ENCODE measurements at places on chromosomes 7 and 10.

- no peak for DNase-seq
These were observed 285.8 kb downstream of the CAMK1D start for GRCh38 chr10:12635127-12635541.

- no peak for DNase-seq
These were observed 94.9 kb upstream of the PRSS1 start for GRCh38 chr7:142654398-142654797.

DNA sequence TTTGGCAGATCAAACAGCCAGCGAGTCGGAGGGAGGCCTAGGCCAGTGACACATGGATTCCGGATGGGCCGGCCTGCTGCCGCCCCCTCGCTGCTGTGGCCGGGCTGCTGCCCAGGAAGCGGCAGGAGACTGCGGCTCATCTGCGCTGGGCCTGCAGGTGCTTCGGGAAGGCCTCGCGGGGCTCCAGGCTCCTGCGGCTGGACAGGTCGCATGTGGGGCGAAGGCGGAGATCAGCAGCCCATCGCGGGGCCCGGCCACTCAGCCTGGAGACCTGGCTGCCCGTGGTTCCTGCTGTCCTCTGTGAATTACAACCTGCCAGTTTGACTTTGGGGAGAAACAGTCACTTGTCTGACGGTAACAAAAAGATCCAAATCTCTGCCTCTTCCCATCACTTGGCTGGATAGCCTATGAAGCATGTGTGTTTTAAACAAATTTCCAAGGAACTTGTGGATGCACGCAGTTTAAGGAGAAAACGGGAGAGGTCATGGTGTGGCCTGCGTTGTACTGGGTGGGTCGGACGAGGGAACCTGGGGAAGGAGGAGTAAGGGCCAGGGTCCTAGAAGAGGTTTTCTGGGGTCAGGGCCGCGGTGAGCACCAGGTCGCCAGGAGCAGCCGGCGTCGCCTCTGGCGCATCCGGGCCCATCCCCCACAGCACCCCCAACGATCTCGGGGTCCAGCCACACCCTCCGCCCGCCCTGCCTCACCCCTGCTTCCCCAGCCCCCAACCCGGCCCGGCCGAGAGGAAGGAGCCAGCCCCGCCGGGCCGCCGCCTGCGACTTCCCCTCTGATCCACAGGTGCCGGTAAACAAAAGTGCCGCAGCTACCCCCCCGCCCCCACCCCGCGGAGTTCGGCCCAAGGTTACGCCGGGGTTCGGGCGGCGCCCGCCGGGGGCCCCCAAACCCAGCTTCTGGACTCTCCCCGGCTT is 1.6 kb downstream of the SPOCK2 start:
- DNase-seq, result peak; percentile 71

DNA sequence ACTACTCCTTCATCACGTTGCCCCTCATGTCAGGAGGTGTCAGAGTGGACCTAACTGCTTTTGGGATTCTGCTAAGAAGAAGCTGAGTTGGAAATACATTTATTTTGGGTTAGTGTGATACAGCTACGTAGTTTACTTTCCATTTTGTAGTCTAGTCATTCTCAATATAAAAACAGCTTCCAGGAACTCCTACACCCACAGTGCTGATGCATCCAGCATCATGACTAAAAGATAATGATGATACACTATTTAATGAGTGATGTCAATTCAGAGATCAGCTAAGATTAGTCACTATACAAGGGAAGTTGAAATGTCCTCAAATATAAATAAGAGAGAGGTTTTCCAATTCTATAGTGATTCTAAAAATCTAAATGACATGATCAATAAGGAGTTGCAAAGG is 264.2 kb upstream of the SLC26A5 start:
- DNase-seq, result no peak

- no peak for DNase-seq
These were observed 6.2 kb downstream of the PYROXD2 start for GRCh38 chr10:98408799-98409198.

GRCh38 chr10:80504158-80504811 is 33.4 kb upstream of the SH2D4B start:
- no peak for DNase-seq

DNA sequence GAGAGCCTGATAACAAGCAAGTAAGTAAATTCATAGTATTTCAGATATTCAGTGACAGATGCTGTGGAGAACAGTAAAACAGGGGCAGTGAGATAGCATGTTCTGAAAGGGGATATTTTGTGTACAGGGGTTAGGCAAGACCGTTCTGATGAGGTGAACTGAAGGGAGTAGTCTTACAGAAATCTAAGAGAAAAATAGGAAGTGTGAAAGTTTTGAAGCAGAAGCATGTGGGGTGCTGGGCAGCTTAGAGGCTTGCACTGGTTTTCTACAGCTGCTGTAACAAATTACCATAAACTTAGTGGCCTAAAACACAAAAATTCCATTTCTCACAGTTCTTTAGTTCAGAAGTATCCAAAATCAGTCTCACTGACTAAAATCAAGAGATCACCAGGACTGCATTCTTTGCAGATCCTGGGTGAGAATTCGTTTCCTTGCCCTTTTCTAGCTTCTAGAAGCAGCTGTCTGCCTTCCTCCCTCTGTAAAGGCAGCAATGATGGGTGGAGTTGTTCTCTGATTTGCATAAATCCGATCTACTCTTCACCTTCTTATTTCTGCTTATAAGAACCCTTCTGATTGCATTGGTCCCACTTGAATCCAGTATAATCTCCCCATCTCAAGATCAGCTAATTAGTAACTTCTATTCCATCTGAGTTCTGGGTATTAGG is 7.5 kb upstream of the KLF14 start:
- no peak for DNase-seq

- DNase-seq, result no peak
These were observed 3.3 kb downstream of the TSGA13 start for GRCh38 chr7:130683026-130683425.

- peak; percentile 64 for DNase-seq
These were observed 10.9 kb upstream of the GDF2 start for GRCh38 chr10:47311193-47311931.

DNA sequence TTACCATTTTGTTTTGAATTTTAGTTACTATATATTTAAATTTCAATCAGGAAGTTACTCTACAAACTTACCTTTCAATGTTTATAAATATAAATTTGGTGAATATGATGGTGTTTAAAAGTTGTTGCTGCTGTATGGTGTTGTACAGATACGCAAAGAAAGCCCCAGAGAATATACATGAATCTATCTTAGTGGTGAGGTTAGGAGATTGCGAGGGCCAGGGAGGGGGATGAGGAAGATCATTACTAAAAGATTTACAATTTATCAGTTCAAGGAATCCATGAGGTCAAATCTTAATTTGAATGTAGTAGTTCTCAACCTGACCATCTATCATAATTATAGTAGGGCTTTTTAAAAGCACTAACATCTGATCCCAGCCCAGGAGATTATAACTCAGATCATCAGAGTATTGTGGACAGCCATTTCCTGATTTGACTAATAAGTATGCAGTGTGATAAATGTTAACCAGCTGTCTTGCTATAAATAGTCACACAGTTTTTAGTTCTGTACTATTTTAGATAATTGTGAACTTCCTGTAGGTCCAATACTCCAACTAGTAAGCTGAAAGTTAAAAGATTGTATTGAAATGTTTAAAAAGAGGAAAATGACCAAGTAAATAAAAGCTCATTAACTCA is 23.6 kb downstream of the FAM3C start:
- DNase-seq, result no peak

GRCh38 chr7:29946428-29947186 is 43.0 kb downstream of the SCRN1 start:
- DNase-seq, result peak; percentile 4

DNA sequence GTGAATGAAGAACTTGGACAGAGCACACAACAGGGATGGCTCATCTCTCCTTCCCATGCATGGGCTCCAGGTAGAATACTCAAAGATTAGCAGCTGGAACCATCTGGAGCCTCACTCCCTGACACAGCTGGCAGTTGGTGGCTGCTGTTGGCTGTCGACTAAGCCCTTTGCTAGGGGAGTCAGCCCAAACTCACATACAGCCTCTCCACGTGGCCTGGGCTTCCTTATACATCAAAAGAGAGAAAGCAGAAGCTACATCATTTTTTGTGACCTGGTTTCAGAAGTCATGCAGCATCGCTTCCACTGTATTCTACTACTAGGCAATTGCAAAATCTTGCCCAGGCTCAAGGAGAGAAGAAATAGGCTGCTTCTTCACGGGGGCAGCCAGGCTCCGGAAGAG is 24.4 kb downstream of the ASNS start:
- DNase-seq, result no peak

DNA sequence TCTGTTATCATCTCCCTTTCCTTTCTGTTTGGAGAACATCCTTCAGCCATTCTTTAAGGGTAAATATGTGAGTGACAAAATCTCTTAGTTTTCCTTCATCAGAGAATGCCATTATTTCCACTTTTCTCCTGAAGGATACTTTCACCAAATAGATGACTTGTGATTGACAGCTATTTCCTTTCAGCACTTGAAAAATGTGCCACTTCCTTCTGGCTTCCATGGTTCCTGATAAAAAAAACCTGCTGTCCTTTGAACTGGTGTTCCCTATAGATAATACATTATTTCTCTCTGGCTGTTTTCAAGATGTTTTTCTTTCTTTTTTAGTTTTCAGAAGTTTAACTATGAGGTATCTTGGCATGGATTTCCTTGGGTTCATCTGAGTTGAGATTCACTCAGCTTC is 79.7 kb downstream of the TBXAS1 start:
- DNase-seq, result no peak

- peak; percentile 46 for DNase-seq
These were observed 1.7 kb downstream of the CCSER2 start for GRCh38 chr10:84329986-84330651.

GRCh38 chr7:1610013-1610677 is 40.3 kb upstream of the PSMG3 start:
- no peak for DNase-seq

- DNase-seq, result no peak
These were observed 278.8 kb downstream of the CAMK1D start for GRCh38 chr10:12628153-12628552.

DNA sequence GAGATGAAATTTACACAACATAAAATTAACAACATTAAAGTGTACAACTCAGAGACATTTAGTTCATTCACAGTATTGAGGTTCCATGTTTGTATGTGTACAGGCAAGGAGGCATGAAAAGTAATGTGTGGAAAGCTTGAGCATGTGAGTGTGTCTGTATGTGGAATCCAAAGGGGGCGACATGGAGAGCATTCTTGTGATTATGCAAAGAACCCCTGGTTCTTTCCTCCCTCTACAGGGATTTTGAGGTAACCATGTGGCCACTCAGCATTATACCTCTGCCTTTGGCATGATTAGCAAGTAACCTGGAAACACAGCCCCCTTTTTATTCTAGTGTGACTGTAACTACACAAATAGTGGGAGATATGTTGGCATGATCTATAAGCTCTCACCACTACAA is 21.0 kb downstream of the OR2F1 start:
- no peak for DNase-seq

GRCh38 chr7:67251986-67252558 is 255.4 kb downstream of the TYW1 start:
- DNase-seq, result no peak

DNA sequence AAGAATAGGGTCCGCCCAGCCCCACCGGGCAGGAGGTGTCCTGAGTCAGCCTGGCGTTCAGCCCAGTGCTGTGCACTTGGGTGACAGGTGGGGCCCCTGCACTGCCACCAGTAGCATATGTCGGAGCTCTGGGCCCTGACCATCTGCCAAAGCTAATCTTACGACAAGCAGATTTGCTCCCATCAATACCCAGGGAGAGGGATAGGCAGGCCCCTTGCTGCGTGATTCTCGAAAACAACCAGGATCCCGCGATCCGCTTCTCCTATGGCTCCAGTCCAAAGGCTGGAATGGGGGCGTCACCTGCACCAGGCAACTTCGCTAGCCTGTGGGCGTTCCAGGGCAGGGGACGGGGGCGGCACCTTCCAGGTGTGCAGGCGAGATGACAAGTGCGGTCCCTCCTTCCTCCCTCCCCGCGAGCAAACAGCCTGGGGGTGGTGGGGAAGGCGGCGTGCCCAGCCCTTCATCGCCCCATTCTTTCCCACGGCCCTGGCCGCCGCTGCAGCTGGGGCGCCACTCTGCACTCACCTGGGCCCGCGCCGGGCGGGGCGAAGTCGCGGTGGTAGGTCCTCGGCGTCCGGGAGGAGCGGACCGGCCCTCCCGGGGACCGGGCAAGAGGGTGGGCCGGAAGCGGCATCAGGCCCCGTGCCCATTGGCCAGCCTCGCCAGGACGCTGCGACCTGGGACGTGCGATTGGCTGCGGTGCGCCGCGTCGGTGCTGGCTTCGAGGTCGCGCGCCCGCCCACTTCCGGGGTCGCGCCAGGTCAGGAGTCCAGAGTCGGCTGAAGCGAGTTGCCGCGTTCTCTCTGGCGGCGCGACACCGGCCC is at the start of gene TECPR1:
Gene TECPR1, minus strand, starts transcription at position 632 of the 824 bp plus-strand sequence. CDS start 6,086 bp downstream, outside the sequence.
- DNase-seq, result peak; percentile 87

DNA sequence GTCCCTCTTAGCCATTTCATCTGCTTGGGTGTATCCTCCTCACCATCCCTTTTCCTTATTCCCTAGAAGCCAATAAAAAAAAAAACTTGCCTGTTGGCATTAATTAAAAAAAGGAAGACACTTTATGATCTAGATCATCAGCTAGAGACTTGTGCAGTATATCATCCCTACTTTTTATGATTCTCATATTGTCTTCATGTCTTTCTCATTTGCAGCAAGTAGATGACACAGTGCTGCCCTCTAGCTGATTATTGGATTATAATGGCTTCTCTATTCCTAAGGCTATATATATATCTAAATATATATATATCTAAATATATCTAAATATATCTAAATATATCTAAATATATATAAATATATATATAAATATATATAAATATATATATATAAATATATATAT is 272.4 kb upstream of the LRGUK start:
- DNase-seq, result peak; percentile 57

GRCh38 chr7:50954716-50955115 is 172.0 kb upstream of the GRB10 start:
- no peak for DNase-seq

- no peak for DNase-seq
These were observed 133.1 kb downstream of the SH2D4B start for GRCh38 chr10:80670774-80671173.

DNA sequence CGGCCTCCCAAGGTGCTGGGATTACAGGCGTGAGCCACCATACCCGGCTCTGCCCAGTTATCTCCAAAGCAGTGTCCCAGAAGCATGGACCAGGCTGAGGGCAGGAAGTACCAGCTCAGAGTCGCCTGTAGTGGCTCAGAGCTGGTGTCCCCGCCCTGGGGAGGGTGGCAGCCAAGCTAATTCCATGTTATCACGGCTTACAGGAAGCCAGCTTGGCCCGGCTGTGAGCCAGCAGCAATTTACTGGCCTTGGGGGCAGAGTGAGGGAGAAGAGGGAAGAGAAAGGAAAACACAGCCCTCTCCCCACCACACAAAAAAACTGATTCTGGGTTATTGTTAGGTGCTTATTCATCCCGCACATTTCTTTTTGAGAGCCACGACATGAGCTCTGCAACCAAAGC is 88.1 kb downstream of the HIP1 start:
- DNase-seq, result no peak

DNA sequence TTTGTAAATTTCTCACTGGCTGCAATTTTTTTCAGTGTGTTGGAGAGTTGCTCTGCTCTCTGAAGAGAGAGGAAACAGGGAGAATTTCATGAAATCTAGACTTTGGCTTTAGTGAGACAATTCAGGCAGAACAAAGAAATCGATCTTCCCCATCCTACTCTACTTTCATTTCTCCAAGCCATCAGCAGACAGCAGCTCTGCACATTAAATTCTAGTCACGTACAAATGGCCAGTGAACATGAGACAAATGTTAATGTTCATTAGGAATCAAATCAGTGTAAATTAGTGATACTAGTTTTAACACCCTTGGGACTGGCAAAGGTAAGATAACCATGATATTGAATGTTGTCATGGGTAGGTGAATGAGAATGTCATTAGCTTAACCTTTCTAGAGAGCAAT is 140.8 kb downstream of the ANLN start:
- no peak for DNase-seq

All from CD4-positive, CD25-positive, alpha-beta regulatory T cell (primary cell).